ENCODE measurements at places on chromosomes 1 and 21.

GRCh38 chr1:222781251-222781650 lies 33.6 kb upstream of the DISP1 start:
- no peak for DNase-seq

DNA sequence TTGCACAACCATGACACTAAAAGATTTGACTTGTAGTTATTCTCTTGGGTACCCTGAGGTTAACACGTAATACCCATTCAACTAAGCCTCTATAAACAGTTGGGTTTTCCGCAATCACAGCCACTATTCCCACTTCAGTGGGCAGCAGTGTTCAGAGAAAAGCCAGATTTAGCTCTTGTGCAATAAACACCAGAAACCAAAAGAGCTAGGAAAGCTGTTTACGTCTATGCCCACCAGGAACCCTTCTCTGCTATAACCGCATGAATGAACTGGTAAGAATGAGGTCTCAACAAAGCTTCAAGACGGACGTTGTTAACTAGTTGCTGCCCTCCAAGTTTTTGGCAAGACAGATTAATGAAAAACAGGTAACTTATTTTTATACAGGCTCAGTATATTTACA lies 101.3 kb downstream of the SLC45A1 start:
- no peak for DNase-seq

GRCh38 chr1:158830074-158830677 lies 975 bp upstream of the MNDA start:
- DNase-seq = no peak

GRCh38 chr1:171748651-171749050 lies 6.8 kb upstream of the VAMP4 start:
- DNase-seq = no peak

- peak; percentile 17 for DNase-seq
Measured at GRCh38 chr1:237411621-237412020, 369.6 kb downstream of the RYR2 start.

DNA sequence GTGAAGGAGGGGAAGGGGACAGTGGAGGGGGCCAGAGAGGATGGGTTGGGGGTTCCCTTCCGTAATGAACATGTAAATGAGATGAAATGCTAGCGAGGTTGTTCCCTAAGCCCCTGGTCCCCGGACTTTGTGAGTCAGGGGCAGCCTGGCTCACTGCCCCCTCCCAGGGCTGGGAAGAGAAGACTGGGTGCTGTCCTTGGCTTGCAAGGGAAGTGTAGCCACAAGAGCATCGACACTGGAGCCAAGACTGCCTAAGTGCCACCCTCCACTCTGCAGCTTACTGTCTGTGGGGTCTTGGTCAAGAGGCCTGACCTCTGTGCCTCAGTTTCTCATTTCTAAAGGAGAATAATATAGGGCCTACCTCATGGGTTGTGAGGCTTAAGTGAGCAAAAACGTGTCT lies 483 bp downstream of the PEAR1 start:
- DNase-seq = no peak

GRCh38 chr1:7478809-7479499 lies 292.1 kb upstream of the VAMP3 start:
- DNase-seq = no peak

DNA sequence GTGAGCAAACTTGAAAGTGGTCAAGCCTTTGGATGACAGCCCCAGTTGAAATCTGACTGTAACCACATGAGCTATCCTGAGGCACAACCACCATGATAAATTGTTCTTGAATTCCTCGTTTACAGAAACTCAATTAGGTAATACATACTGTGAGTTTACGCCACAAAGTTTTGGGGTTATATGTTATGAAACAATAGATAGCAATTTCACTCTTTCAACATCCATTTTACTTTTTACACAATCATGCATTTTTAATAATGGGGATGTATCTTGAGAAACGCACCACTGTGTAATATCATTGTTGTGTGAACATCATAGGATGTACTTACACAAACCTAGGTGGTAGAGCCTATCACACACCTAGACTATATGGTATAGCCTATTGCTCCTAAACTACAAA lies 35.4 kb downstream of the OR2C3 start:
- no peak for DNase-seq

DNA sequence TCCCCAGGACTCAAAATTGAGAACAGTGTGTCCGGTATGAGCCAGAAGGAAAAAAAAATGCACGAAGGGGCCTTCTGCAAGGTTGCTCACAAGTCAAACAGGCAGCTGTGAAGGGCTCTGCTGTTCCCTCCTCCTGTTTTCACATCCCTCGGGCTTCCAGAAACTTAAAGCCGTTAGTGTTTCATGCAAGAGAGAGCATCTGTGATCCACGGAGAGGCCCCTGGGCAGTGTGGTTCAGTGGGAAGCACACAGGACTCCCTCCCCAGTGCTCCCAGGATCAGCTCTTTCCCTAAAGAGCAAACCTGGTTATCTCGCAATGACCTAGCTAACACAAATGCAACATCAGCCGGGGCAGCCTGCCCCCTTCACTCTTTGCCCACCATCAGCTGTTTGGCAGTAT lies 2.9 kb upstream of the MATN1 start:
- no peak for DNase-seq

- no peak for DNase-seq
Measured at GRCh38 chr1:182740120-182740519, 49.5 kb upstream of the NPL start.

DNA sequence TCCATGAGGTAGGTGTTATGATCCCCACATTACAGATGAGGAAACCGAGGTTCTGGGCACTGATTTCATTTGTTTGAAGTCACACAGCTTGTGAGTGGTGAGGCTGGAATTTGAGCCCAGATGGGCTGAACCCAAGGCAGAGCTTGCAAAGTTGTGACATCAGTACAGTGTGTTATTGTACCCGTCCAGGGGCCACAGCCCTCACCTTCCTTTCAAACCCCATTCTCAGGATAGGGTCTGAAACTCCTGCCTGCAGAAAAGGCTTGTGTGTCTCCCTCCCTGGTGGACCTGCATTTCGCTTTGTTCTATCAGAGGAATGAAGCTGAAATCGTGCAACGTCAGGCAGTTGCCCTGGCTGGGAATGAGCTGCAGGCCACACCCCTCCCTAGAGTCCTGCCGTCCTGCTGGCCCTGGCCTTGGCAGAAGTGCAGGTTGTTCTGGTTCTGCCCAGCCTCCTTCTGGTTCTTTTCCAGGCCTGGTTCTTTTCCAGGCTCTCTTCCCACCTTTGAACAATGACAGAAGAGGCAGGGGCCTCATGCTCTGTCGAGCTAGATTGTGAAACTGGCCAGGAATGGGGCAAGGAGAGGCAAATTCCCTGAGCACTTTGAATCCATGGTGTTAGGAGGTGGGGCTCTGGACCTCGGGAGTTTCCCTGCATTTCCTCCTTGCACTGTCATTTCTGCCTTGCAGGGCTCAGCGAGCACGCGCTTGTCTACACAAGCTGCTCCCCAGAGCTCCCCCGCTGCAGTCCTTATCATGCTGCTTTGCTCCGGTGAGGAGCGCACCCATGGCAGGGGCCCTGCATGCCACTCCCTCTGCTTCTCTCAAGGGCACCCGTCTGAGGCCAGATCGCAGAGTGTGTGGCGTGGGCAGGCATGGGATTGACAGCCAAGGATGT lies 8.2 kb upstream of the MYOM3 start:
- no peak for DNase-seq

- DNase-seq = peak; percentile 11
Measured at GRCh38 chr1:241677201-241677600, 25.1 kb downstream of the WDR64 start.
